ENCODE measurements at places on chromosomes 11 and 22. TPM values are rescaled to one million over a fixed set of nuclear protein-coding genes. Genes with fewer than 3 reads are reported as not detected.

DNA sequence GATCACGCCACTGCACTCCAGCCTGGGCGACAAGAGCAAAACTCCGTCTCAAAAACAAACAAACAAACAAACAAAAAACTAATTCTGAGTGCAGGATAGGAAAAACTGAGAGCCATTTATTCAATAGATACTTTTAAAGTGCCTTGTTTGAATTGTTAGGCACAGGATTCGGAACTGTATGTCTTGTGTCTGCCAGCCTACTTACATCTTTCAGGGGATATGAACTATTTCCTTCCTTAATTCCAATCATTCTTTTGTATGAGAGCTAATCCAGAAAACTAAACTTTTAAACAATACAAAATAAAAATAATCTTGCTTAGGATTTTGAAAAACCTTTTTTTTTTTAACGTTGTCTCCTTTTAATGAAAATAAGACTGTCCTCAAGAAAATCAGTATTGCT, 12.6 kb downstream of the UVRAG start:
- no peaks in the 10 kb centered on the region for H3K36me3 ChIP-seq
- H3K4me1 ChIP-seq = peaks cover 19% of the 10 kb centered on the region
- H3K27ac ChIP-seq = peak overlapping the region; percentile 75
- H3K27me3 ChIP-seq = no peaks in the 10 kb centered on the region

DNA sequence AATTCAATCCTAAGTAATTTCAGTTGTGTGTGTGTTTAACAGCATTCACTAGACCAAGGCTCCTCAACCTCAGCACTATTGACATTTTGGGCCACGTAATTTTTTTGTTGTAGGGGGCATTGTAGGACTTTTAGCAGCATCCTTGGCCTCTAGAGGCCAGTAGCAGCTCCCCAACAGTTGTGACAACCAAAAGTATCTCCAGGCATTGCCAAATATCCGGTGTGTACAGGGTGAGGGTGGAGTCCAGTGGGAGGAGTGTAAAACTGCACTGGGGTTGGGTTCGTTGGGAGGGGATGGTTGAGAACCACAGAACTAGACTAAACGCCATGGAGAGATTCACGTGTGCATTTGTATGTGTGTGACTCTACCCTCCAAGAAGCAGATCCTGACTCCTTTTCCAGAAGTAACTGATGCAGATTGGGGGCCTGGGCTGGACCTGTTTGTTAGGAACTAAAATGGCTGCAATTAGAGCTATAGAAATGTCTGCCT, 5.9 kb upstream of the PHF21A start:
- no peaks in the 10 kb centered on the region for H3K36me3 ChIP-seq
- no peaks in the 10 kb centered on the region for H3K27me3 ChIP-seq
- H3K4me3 ChIP-seq = no peak overlapping the region
- no peak for DNase-seq
- no peak overlapping the region for H3K27ac ChIP-seq
- peaks cover 19% of the 10 kb centered on the region for H3K4me1 ChIP-seq

- no peaks in the 10 kb centered on the region for H3K27me3 ChIP-seq
- peaks cover 94% of the 10 kb centered on the region for H3K36me3 ChIP-seq
- no peak overlapping the region for H3K27ac ChIP-seq
- H3K4me1 ChIP-seq = no peaks in the 10 kb centered on the region
- no peak overlapping the region for H3K4me3 ChIP-seq
Observed at GRCh38 chr22:29133603-29134133, 60.8 kb downstream of the KREMEN1 start.

- no peak overlapping the region for H3K27ac ChIP-seq
- no peaks in the 10 kb centered on the region for H3K36me3 ChIP-seq
- no peak overlapping the region for H3K4me3 ChIP-seq
- DNase-seq = no peak
- H3K27me3 ChIP-seq = no peaks in the 10 kb centered on the region
- H3K4me1 ChIP-seq = peaks cover 18% of the 10 kb centered on the region
Observed at GRCh38 chr11:48087974-48088681, 107.8 kb downstream of the PTPRJ start.

FGF3 gene
- not detected for total RNA-seq

KCTD14 gene
- total RNA-seq = 7.7 TPM

GRCh38 chr11:15835788-15836411, 520.4 kb downstream of the SOX6 start:
- no peaks in the 10 kb centered on the region for H3K4me1 ChIP-seq
- DNase-seq = no peak
- H3K27ac ChIP-seq = no peak overlapping the region

MYBPC3 gene
- 0.08 TPM for total RNA-seq

ARHGAP20 gene
- total RNA-seq = 4.8 TPM

SMIM35 gene
- total RNA-seq = not detected

Measured in esophagus squamous epithelium (tissue), 5 donors.